ENCODE measurements at places on chromosomes 4 and X.

GRCh38 chr4:98092833-98093439, 50.3 kb downstream of the STPG2 start:
- no peak for DNase-seq

DNA sequence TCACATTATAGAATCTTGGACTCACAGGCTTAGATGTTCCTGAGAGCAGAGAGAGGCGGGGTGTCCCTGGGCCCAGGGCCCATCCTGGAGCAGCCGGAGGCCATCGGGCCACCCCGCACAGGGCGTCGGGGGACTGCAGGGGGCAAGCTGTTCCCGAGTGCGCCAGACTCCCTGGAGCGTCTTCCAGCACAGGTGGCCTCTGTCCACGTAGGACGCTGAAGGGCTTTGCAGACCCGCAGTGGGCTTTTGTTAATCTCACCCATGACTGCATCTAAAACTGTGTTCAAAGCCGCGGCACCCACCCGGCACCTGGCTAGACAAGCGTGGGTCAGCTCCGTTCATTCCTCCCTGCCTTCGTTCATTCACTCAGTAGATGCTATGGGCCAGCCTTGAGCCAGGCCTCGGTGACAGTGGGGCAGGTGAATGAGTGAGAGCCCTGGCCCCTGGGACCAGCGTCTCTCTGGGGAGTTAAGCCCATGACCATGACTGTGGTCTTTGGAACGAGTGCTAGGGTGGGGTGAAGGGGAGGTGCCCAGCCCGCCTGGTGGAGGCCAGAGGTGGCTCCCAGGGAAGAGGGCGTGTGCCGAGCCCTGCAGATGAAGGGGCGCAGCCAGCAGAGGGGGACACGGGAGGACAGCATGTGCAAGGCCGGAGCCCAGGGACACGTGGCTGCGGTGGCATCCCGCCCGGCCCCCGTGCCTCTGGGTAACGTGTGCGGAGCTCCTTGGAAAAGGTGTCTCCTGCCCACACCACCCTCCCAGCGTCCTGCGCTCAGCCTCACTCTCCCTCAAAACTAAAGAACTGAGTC, 98.3 kb downstream of the HMX1 start:
- no peak for DNase-seq

GRCh38 chr4:123520325-123520724, 123.7 kb downstream of the SPRY1 start:
- DNase-seq = no peak

- DNase-seq = no peak
Measured at GRCh38 chr4:106039796-106040195, 144.5 kb downstream of the NPNT start.
